Esophagus squamous epithelium (tissue), 5 donors: ENCODE measurements at places on chromosomes 12 and 14.

GRCh38 chr12:90909069-90909770 lies 45.8 kb downstream of the CCER1 start:
- no peak for DNase-seq

DNA sequence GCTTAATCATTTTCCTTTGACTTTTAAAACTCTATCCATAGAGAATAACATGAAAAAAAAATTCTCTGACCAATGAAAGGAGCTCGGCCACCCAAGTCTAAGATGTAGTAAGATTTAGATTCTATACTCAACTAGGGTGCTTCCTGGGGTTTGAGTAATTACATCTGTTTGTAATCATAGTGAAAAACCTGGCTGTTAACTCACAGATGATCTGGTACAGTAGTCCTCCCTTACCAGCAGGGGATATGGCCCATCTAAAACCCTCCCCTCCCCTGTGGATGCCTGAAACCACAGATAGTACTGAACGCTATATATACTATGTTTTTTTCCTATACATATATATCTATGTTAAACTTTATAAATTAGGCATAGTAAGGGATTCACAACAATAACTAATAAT lies 89.2 kb downstream of the DAAM1 start:
- no peak for DNase-seq

DNA sequence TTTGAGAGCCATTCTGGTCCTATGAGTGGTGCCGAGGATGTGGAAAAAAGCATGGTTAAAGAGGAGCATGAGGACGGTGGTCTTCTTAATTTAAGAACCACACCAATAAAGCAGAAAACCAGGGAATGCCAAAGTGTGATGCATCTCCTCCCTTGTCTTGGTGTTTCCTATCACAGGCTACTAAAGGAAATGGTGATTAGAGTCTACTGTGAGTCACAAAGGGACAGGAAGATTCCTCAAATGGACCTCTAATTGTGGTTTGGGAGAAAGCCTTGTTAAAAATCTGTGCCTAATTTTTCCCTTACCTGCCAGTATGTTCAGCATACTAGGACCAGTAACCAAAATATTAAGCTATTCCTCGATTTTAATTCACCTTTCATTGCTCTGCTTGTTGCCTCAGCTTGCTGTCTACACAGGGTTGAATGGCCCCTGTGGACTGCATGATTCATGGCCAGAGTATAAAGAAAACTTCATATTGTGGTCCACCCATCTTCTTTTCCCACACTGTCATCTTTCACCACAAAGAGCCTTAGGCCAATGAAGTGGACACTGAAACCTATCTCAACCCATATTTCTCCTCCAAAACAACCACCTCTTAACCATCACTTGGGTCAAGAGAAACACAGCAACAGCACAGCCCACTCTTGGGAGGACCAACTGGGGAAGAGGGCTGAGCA lies 38.8 kb downstream of the DIO2 start:
- DNase-seq: no peak

- DNase-seq: no peak
Measured at GRCh38 chr12:52497975-52498374, 4.9 kb upstream of the KRT6A start.

GRCh38 chr12:78457938-78458337 lies 406.6 kb upstream of the SYT1 start:
- no peak for DNase-seq

- DNase-seq: no peak
Measured at GRCh38 chr14:59944909-59945308, 25.0 kb downstream of the LRRC9 start.

DNA sequence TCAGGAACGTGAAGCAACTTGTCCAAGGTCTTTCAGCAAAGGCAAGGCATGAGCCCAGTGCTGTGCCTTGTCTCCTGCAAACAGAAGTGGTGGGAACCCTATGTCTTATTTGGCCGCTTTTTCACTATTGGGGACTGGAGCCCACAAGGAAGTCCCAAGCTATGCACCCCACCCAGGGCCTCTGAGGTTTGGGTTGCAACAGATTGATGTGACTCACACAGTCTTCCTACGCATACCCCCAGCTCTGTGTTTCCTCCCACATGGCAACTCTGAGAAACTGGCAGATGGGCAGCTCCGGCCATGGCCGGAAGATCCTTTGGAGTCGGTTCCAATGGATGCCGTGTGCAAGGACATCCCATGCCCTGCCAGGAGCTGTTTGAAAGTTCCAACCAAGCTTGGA lies 28.3 kb upstream of the CMKLR1 start:
- DNase-seq: no peak
